Activated naive CD8-positive, alpha-beta T cell treated with anti-CD3 and anti-CD28 coated beads for 36 hours (primary cell): ENCODE measurements at places on chromosomes 4 and X. TPM values are rescaled to one million over a fixed set of nuclear protein-coding genes. Genes with fewer than 3 reads are reported as not detected.

DNA sequence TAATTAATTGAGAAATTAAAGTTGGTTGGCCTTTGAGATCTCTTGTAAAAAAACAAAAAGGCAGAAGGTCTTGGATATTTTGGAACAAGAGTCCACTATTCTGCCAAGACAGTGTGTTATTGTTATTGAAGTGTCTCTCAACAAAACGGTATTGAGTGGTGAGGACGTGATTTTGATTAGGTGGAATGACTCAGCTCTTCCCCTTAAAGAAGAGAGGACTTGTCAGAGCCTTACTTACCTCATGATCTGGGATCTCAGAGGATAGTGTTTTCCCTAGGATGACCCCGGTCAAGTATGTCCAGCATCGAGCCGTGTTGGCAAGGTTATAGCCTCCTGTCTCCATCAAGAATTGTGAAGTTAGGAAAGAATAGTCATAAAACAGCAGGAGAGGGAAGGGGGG, 110.9 kb downstream of the HDAC8 start:
- no peak for DNase-seq

- DNase-seq = no peak
Observed at GRCh38 chr4:84952004-84952403, 14.5 kb downstream of the WDFY3 start.

GRCh38 chr4:127204322-127204721, 428.4 kb upstream of the INTU start:
- DNase-seq = no peak

GRCh38 chr4:8546766-8547107, 33.5 kb upstream of the GPR78 start:
- no peak for DNase-seq

- DNase-seq = peak; percentile 79
Observed at GRCh38 chr4:1201851-1202525, 29.6 kb upstream of the SPON2 start.

- DNase-seq = no peak
Observed at GRCh38 chrX:123340696-123341095, 156.6 kb downstream of the GRIA3 start.

- DNase-seq = peak; percentile 40
Observed at GRCh38 chrX:130120321-130120731, 10.0 kb upstream of the ELF4 start.

GRCh38 chr4:103634236-103634635, 85.5 kb downstream of the TACR3 start:
- no peak for DNase-seq

- no peak for DNase-seq
Observed at GRCh38 chr4:11496351-11496829, 67.7 kb upstream of the HS3ST1 start.

GRCh38 chrX:6517376-6517775, 17.5 kb downstream of the VCX3A start:
- no peak for DNase-seq

- DNase-seq = no peak
Observed at GRCh38 chr4:123488916-123489315, 92.3 kb downstream of the SPRY1 start.

DNA sequence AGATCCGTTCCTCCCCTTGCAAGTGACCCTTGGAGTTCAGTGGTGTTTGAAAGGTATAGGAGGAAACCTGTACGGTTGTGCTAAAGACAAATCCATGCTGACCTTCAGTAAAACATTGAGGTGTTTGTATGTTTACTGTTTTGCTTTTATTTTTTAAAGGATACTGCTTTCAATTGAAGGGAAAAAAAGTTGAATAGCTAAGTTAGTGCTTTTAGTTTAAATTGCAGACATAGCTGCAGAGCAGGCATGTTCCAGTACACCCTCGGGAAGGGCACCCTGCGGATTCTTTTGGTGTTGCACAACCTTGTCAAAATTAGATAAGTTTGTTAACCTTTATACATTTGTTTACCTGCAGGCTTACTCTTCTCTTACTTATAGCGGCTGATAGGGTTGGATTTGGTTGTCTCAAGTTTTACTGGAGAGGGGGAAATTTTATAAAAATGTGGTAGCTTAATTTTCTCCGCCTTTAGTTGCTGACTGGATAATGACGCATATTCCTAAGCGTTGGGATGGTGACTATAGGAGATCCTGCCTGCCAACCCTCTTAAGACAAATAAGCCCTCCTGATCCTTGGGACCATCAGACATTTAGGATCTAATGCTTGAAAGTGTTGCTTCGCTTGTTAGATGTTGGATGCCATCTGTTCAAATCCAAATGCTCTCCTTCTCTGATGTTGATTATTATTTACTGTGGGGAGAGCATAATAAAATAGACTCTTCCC, 2.0 kb downstream of the RAPGEF2 start:
- no peak for DNase-seq

DNA sequence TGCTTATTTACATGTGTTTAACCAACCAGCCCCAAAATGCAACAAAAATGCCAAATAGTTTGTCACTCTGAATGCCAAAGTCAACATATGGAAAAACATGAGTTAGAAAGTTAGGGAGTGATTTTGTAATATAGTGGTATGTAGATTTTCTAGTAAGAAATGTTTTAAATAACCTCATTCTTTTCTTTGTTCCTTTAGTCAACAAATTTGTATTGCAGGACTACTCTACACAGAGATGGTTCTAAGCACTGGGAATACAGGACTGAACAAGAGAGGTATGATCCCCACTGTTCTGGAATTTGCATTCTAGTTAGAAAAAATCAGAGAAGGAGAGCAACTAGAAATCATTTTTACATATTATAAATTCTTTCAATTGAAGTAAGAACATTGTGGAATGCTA, 218.8 kb upstream of the ANXA10 start:
- DNase-seq = no peak

GRCh38 chr4:100302061-100303026, 112.1 kb upstream of the DDIT4L start:
- DNase-seq = no peak

DNA sequence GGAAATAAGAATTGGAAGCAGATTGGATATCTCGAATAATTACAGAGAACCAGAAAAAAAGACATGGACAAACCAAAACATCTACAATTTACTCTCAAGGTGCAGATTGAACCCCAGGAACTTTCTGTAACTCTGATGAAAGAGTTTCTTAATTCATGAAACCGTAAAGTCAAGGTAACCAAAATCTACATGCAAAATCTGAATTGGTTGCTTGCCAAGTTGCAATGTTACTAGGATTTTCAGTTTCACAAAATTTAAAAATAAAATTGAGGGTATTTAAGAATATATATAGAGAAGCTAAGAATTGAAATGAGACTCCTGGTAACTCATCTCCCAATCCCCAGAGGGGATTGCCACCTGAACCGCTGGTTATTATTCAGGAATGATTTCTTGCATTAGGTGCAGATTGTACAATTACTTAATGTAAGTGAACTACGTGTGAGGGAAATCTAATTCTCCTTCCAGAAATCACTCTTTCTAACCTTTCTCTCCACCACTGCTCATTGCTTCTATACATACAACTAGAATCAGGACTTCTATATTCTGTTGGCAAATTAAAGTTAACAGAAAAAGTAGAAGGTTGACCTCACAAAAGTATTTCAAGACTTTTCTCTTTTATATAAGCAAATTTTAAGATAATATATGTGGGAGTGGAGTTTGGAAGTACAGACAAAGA, 221.5 kb upstream of the NDST4 start:
- no peak for DNase-seq

DNA sequence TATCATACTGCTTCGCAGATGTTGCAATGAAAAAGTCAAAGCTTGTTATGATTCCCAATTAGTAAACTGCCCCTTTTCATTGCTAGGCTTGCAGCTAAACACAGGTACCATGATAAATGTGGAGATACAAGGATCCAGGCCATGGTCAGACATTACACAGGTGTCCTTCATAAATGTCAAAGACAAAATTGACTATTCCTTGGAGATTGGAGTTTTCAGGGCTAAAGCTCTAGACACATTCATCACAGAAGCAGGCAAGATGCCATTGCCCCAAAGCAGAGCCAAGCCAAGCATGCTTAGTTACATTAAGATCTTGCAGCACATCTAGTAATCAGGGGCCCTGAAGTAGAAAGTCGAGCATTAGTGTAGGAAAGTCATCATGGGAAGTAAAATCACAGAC, 111.3 kb upstream of the INTU start:
- DNase-seq = no peak

DNA sequence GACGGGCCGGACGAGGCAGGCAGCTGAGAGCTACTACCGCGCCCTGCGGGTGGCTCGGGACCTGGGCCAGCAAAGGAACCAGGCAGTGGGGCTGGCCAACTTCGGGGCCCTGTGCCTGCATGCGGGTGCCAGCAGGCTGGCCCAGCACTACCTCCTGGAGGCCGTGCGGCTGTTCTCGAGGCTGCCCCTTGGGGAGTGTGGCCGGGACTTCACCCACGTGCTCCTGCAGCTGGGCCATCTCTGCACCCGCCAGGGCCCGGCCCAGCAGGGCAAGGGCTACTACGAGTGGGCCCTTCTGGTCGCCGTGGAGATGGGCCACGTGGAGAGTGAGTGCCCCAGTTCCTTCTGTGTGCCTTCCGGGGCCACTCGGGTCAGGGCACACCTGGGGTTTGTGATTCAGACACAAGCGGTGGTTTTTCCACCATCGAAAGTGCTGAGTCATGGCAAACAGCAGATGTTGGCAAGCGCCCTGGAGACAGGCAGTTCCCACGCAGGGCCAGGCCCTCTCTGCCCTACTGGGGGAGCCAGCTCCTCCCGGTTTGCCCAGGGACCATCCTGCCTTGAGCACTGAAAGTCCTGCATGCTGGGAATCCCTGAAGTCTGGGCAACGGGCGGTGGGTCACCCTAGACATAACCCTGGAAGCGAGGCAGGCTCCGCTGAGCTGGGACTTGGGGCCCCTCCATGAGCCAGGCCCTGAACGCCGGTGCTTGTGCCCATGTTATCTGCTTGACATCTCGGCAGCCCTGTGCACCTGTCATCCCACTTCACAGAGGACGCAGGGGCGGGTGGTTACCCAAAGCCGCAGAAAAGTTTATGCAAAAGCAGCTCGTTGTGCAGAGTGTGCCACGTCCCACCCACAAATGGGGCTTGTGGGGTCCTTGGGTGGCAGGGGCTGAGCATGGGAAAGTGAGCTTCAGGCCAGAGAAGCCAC, 29.5 kb downstream of the SH3TC1 start:
- peak; percentile 80 for DNase-seq

DNA sequence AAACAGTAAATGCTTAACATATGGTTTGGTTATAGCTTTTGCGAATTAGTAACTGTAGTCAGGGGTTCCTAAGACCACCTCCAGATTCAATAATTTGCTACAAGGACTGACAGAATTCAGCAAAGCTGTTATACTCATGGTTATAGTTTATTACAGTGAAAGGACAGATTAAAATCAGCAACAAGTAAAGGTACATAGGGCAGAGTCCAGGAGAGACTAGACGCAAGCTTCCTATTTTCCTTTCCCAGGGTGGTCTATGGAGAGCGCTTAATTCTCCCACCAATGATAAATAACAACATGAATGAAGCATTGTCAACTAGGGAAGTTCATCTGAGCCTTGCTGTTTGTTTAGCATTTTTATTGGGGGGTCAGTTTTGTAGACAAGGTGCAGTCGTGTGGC, 5.9 kb downstream of the NSUN7 start:
- no peak for DNase-seq

DNA sequence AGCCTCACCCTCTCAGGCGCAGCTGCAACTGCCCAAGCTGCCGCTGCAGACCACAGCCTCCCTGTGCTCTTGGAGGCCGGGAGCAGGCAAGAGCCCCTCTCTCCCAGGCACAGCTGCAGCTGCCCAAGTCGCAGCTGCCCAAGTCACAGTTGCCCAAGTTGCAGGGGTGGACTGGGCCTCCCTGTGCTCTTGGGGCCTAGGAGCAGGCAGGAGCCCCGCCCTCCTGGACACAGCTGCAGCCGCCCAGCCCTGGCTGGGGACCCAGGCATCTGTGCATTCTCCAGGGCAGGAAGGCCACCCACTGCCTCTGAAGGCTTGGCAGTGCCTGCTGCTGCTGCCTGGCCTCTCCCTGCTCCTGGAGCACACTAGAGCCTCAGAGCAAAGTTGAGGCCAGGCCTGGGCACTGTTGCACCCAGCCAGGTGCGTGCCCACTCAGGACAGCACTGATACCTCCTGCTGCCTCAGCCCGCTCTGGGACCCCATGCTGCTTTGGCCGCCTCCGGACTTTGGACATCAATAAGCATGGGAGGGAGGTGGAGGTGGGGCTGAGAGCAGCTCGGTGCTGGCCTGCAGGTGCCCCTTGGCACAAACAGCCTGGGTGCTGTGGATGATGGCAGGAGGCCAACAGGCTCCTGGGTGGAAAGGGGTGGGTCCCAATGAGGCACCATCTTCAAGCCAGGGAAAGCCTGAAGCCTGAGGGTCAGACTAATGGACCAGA, 247.5 kb downstream of the PDGFC start:
- no peak for DNase-seq

- no peak for DNase-seq
Observed at GRCh38 chrX:44890247-44890646, 17.3 kb downstream of the KDM6A start.

DNA sequence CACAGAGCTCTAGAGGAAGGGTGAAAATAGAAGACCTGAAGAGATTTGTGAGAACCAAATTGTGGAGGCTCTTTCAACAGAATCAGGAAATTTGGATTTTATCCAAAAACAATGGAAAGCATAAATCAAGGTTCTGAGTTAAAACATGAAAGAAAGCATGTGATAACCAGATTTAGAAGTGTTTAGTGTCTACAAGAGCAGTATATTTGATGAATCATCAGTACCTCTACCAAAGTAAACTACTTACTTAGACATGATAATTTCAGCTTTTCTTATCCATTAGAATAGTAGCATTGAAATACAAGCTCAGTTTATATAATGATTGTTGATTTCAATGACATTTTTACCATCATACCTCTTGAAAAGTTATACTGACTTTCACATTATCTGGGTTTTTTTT, 25.9 kb upstream of the INTU start:
- no peak for DNase-seq

DNA sequence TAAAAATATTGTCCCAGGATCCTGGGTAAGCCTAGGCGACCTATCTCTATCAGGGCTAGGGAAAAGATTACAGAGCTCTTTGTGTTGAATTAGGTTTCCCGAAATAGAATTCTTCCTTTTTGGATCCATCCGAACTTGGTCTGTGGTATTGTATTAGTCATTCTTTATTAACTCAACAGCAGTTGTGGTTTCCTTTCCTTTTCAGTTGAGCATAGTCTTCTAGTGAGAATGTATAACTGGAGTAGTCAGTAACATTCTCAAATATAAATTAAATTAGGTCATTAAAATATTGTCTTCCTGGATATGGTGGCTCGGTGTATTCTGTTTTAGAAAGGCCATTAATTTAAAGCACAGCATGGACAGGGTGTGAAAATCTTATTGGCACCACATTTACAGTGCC, 520.4 kb downstream of the NLGN4X start:
- no peak for DNase-seq

GIMD1 gene
- not detected for total RNA-seq

PDZD4 gene
- 0.70 TPM for total RNA-seq

NBDY gene
- 50.0 TPM for total RNA-seq

ERVMER34-1 gene
- 0.06 TPM for total RNA-seq

CPE gene
- not detected for total RNA-seq

SGCB gene
- 7.7 TPM for total RNA-seq

CLIC2 gene
- 0.49 TPM for total RNA-seq

ALAS2 gene
- not detected for total RNA-seq

MAGEC2 gene
- not detected for total RNA-seq

ERAS gene
- total RNA-seq = 0.54 TPM

SERPINA7 gene
- total RNA-seq = not detected

HTR2C gene
- total RNA-seq = not detected

AFAP1 gene
- total RNA-seq = 13.8 TPM
